ENCODE measurements at places on chromosomes 4 and X.

- no peak for DNase-seq
These were observed 20.0 kb downstream of the CLCN3 start for GRCh38 chr4:169640261-169640870.

DNA sequence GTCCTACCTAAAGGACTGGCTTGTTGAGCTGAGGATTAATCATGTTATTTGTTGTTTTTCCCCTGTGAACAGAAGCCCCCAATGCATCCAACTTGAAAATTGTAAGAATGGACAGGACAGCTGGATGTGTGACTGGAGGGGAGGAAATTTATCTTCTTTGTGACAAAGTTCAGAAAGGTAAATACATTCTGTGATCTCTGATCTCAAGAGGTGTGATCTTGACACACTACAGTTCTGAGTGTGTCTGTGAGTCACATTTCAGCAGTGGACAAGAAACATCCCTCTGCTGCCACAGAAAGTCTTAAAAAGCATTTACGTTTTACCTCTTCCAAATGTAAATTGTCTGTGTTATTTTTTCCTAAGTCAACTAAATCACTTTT, 79.3 kb downstream of the NFKB1 start:
- DNase-seq = no peak

GRCh38 chrX:64395568-64395929, 297 bp upstream of the MTMR8 start:
- no peak for DNase-seq

DNA sequence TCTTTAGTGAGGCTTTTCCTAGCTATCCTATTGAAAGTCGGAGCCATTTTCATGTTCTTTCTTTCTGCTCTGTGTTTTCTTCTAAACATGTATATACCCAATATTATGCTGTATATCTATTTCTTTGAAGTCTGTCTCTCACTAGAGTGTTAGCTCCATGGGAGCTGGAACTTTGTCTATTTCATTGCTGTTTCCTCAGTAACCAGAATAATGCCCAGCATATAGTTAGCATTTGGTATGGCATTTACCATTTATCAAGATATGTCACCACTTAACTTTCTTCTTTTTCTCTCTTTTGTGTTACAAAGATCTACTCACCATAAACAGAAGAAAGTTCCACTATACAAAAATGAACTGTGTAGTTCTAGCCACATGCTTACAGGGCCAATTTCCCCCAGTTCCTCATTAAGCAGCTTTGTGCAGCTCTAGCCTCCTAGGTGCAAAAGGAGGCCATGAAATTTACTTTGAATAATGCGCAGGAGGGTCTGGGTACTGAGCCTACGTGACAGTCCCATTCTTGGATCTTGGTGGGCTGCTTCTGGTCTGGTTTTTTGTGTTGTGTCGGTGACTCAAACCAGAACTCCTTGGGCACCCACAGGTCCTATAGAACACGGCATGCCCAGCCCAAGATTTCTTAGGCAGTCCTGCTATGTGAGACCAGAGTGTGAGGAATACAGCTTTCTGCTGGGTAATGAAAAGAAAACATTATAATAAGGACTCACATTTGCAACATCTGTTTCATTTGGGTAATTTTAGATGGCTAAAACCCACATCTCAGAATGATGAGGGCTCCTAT, 302.3 kb upstream of the IGFBP7 start:
- no peak for DNase-seq

- DNase-seq = peak; percentile 84
These were observed 18.5 kb upstream of the PIM2 start for GRCh38 chrX:48937054-48937907.

GRCh38 chr4:76716658-76717057, 181.3 kb downstream of the SOWAHB start:
- no peak for DNase-seq

GRCh38 chr4:47659342-47659741, 174.3 kb downstream of the ATP10D start:
- DNase-seq = no peak

- no peak for DNase-seq
These were observed 22.8 kb downstream of the GABRB1 start for GRCh38 chr4:47054130-47054529.

Measured in activated CD4-positive, alpha-beta T cell treated with anti-CD3 and anti-CD28 coated beads, Interleukin-2, amount 50 U/mL, for 4 hours (primary cell).